ENCODE measurements at places on chromosomes 1 and 21.

- no peak for DNase-seq
Measured at GRCh38 chr1:28507646-28508434, 2.0 kb downstream of the RCC1 start.

DNA sequence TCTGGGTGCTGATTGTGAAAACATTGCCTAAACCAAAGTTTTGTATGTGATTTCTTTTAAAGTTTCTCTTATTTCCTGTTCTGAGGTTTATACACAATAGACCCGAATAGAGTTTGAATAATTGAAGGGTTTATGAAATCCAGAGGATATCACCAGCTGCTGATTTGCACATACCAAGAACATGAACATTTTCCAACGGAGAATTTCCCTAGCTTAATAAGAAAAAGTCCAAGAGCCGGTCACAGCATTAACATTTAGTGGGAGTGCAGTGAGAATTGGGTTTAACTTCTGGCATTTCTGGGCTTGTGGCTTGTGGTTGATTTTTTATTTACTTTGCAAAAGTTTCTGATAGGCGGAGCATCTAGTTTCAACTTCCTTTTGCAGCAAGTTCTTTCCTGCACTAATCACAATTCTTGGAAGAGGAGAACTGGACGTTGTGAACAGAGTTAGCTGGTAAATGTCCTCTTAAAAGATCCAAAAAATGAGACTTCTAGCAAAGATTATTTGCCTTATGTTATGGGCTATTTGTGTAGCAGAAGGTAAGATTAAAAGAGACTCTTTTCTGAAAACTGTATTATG is at the start of gene CFH:
TSS of gene CFH (plus strand) at position 407 of the 579 bp plus-strand sequence. CDS start at position 482, 75 bp downstream.
- no peak for DNase-seq

- no peak for DNase-seq
Measured at GRCh38 chr1:95311014-95311413, 77.0 kb downstream of the RWDD3 start.

- DNase-seq: no peak
Measured at GRCh38 chr1:239616673-239617072, 230.3 kb downstream of the CHRM3 start.

DNA sequence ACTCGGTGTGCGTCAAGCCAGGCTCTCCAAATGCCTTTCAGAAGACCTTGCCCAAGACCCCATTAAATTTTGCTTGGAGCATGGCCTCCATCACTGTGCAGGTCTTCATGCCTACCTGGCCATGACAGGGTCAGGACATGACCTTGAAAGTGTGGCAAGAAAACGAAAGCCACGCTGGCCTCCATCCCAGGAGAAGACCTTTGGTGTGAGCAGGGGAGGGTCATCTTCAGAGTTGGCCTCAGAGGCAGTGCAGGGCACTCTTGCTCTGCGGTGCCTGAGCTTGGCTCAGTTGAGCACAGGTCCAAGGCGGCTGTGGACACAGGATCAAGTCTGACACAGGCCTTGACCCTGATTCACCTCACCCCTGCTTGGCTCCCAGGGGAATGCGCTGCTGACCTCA is 181.4 kb upstream of the TMEM51 start:
- DNase-seq: no peak
